ENCODE measurements at places on chromosomes 12 and 14.

DNA sequence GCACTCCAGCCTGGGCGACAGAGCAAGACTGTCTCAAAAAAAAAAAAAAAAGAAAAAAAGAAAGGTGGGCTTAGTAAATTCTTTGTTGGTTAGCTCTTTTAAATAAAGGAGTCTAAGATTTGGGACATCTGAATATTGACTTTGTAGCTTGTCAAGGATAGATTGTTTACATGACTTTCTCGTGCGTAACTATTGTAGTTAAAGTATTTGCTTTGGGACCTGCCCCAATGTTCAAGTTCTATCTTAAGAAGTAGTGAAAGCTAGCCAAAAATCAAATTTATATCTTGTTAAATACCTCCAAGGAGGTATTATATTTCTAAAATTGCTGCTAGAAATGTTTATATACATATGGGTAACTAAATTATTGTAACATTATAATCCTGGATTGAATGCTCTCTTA, 32.4 kb downstream of the PTPN21 start:
- no peak for DNase-seq

GRCh38 chr14:27727251-27727770, 1039.3 kb upstream of the FOXG1 start:
- DNase-seq, result no peak

DNA sequence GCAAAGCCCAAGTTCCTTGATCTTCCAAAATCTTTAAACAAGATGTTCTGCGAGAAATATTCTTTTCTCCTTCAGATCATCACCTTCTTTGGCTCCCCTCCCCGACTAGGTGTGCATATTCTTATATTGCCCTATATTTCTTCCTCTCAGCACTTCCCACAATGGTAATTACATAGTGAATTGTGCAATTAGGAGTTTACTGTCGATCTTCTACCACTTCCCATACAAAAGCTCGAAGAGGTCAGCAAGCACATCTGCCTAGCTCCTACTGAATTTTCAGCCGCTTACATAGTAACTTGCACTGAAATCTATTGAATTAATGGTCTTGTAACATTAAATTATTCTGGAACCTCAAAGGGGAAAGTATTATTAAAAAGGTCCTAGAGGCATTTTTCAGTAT, 16.7 kb downstream of the OSBPL8 start:
- no peak for DNase-seq

GRCh38 chr12:14849661-14850060, 6.3 kb upstream of the ART4 start:
- DNase-seq, result no peak

DNA sequence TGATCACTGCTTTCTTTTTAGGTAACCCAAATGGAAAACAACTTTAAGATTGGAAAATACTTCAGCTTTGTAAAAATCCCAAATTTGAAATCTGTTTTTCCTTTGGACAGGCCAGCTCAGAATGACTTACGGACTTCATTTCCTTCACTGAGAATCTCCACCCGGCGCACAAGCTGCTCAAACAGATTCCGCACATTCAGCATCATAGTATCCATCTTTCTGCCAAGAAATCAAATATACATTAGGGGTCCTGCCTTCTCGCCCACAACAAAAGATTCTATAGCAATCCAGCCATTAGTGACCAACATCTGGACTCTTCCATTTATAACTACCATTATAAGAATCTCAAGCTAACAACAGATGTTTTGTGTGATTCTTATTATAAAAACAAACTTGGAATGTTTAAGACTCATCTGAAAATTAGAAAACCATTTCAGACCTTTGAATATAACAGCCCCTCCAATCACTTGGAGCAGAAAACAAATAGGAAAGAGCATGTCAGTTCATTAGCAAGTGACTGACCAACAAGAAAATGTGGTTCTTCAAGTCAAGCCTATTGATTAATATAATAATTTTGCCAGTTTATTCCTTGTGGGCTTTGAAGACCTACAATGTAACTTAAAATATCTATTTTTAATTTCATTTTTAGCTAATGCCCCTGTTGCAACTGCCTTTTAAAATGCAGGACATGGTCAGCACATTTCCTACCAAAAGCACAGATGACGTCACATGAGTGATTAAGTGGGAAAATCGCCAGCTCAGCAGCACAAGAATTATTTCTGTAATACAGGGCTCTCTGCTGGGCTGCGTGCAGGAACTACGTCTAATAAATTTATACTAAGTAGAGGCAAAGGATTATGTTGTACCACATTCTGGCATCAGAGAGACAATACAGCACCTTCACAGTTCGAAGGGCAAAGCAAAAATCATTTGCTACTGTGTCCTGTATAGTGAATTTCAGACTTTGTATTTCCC, 8.5 kb downstream of the RACGAP1 start:
- DNase-seq, result no peak

DNA sequence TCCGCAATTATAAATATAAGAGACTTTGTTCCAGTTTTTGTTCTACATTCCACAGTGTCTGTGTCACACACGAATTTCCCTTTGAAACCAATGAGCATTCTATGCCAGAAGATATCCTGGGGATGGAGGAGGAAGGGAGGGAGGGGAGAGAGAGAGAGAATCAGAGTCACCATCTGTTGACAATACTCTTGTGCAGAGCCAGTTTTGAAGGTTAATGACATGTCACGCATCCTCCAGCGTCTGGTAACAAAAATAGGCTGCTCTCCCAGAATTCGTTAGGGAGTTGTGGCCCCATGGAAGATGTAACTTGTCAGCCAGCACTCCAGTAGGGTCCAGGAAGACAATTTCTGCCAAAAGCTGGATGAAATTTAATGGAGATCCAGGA, 213.5 kb upstream of the KRR1 start:
- no peak for DNase-seq

- DNase-seq, result no peak
Measured at GRCh38 chr12:115620816-115621215, 656.7 kb downstream of the MED13L start.

DNA sequence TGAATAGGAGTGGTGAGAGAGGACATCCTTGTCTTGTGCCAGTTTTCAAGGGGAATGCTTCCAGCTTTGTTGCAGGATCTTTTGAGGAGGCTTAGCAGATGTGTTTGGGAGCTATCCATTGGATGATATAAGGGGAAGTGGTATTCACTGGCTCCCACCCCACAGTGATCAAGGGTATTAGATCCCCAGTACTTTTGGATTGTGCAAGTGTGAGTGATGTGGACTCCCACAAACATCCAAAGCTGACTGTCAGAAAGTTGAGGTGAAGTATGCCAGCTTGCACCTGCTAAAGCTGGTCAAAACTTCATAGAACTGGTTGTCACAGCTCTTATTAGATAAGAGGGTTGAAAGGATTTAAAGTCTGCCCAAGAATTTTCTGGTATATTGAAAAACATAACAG, 110.1 kb upstream of the BTG1 start:
- DNase-seq, result no peak

GRCh38 chr14:64123241-64123822, 170.8 kb downstream of the ESR2 start:
- peak; percentile 68 for DNase-seq

DNA sequence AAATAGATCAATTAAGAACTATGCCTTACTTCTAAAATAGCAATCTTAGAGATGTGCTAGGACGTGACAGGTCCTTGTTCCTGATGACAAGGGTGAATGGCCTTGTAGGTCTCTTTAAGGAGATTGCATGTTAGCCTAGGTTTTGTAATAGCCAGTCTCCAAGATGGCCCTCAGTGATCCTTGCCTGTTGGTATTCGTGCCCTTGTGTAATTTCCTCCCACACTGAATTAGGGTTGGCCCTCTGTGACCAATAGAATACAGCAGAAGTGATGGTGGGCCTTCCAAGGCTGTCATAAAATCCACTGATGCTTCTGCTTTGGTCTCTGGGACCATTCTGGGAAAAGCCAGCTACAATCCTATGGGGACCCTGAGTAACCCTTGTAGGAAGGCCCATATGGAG, 38.2 kb upstream of the SNX6 start:
- no peak for DNase-seq

DNA sequence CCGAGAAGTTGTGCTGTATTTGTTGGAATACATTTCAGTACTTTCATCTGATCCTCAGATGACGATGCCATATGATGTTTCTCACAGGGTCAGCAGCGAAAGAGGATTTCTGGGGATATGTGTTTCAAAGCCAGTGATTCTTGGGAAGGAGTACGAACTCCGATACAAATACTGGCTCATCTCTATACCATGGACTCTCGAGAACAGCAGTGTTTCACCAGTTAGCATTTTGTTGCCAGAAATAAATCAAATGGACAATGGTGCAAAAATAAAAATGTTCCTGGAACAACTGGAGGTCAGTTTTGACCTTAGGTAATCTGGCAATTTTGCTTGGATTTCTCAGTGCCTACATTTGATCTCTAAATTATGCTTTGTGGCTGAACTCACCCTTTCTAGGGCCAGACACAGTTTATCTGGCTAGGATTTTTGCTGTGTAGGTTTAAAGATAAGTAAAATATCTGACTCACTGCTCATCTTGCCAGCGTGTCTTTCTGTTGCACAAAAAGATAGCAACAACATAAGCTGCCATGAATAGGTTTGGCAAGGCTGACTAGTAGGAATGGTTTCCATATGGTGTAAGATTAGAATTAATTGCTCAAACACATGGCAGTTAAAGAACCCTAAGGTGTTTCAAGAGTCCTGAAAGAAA, 11.0 kb upstream of the MGP start:
- no peak for DNase-seq

DNA sequence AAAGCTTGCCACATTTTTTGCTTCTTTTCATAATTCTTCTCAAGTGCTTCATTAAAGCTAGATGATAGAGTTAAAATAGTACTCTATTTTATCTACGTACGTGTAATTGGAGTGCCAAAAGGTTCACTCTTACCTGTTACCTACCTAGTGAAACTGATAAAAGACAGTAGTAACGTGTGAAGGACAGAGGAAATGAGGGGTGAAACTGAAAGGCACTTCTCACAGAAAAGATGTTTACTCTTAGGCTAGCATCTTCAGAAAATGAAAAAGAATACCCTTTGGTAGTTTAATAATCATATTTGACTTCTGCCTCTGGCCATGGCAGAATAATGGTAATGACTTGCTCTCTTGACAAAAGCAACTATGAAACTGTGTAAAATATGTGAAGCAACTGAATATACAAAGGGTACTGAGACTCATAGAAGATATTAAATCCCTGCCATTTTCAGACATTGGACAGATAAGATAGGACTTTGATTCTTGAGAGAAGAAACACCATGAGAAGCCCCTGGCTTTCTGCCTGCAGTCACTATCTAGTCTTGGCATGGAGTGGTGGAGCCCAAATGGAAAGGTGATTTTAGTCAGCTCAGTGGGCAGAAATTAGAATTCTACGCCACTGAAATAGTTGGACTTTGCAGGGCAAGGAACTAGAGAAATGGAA, 6.3 kb upstream of the EVL start:
- DNase-seq, result no peak

DNA sequence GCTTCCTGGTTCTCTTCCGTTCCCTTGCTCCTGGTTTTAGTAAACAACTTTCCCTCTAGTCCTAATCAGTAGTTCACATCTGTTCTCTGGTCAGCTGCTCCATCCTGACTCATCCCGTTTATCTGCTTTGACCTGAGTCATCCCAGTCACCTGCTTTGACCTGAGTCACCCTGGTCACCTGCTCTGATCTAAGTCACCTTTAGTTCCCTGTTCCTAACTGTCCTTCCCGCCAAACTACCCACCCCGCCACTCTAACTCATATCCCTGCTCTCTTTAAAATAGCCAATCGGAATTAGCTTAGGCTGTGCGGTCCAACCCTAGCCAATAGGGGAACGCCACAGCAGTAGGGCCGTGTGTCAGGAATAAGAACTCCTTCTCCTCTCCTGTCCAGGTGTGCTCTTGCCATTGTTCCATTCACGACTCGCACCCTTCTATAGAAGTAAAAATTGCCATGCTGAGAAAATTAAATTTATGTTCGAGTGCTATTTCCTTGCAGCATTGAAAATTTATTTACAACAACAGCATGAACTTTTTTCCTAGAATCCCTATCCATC, 3.1 kb upstream of the ANKRD33 start:
- no peak for DNase-seq

DNA sequence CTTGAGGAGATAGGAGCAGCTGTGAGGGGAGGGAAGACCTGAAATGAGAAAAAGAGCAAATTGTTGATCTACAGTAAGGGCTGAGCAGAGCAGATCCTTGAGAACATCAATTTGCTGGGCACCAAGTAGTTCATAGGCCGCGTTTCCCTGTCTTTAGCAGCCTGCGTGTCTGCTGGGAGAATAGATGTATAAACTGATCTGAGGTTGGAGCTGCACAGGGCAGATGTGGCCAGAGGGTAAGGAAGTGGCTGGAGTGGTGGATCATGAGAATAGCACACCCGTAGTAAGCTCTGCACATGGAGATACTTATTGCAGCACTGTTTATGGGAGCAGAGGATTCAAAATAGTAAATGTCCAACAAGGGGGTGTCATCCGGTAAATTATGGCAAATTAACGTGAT, 44.4 kb downstream of the NTF3 start:
- no peak for DNase-seq

Data from activated CD4-positive, alpha-beta T cell treated with anti-CD3 and anti-CD28 coated beads, Interleukin-2, amount 50 U/mL, for 16 hours (primary cell).